ENCODE measurements at places on chromosomes 11 and 22. TPM values are rescaled to one million over a fixed set of nuclear protein-coding genes. Genes with fewer than 3 reads are reported as not detected.

Gene CD3E
- polyA plus RNA-seq, result 0.30 TPM

DNA sequence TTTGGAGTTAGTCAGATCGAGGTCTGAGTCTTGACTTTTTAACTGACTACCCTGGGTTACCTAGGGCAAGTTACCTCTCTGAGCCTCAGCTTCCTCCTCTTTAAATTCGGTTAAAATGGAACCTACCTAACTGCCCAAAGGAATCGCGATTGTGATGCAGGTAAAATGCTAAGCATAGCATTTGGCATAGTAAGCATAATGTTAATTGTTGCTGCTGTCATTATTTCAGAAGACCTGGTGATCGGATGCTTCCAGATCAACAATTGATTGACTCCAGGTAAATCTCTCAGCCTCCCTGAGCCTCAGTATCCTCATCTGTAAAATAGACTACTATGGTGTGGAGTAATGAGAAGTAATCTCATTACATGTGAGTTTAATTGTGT is 550 bp upstream of the SLC43A1 start:
- no peak for DNase-seq

GRCh38 chr11:6565988-6566703 is 37.3 kb downstream of the RRP8 start:
- DNase-seq, result no peak

- no peak for DNase-seq
These were observed 5.1 kb downstream of the MB start for GRCh38 chr22:35611891-35612576.

DNA sequence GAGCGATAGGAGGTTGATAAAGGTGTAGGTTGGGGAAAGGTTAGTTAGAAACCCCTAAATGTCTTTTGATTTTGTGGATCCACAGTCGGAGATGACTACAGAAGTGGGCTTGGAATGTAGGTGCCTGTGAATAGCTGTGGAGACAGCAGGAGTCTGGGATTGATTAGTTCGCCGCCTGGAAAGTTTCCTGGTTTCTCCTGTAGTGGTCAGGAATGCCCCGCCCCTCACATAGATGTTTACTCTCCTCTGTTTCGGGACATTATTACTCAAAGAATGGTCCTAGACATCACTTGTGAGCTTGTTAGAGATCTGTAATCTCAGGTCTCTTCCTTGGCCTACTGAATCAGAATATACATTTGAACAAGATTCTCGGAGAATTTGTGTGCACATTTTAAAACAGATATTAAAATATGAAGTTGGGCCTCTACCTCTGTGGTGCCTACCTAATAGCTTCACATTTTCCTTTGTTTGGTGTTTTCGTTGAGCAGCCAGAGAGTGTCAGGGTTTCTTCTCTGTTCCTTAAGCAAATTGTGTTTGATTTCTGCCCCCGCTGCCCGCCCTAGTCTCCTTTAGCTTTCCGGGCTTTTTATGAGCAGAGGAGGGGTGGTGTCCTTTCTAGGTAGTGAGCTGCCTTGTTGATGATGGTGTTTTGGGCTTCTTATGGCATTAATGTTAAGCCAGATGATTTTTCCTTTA is 89.4 kb downstream of the PPP6R3 start:
- no peak for DNase-seq

GRCh38 chr11:4105916-4106315 is 11.3 kb downstream of the RRM1 start:
- DNase-seq, result no peak

DNA sequence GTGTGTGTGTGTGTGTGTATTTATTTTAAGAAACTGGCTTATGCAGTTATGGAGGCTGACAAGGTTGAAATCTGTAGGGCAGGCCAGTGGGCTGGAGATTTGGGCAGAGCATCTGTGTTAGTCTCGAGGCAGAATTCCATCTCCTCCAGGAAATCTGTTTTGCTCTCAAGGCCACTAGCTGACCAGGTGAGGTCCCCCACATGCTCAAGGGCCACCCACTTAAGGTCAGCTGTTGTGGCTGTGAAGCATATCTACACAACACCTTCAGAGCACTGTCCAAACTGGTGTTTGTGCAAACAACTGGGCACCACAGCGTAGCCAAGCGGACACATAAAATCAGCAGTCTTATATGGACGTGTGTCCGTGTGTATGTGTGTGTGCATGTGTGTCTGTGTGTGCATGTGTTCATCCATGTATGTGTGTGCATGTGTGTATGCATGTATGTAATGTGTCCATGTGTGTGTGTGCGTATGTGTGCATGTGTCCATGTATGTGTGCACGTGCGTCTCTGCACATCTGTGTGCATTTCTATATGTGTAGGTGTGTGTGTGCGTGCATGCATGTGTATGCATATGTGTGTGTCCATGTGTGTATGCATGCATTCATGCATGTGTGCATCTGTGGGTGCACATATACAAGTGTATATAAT is 400.9 kb downstream of the BRD1 start:
- no peak for DNase-seq

DNA sequence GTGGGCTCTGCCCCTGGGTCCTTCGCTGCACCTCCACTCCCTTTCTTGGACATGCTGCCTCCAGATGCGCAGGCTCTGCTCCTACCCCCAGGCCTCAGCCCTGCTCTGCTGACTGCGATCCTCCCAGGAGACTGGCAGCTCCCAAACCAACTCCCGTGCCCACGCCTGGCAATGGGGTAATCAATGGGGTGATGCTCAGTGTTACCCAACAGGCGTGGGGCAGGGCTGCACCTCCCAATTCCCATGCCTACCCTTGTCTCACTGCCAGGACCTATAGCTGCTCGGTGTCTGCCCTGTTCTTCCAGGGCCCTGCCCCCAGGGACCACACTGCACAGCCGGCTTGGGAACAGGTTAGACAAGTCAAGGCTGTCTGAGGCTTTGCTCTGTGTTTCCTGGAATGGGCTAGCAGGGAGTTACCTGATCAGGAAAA is at the start of gene ALDH3B2:
Gene ALDH3B2 (minus strand): TSS at position 182 of the 430 bp plus-strand sequence. CDS start 7,688 bp downstream, outside the sequence.
- DNase-seq, result no peak

- no peak for DNase-seq
These were observed 25.9 kb upstream of the KCNJ11 start for GRCh38 chr11:17414317-17414737.

GRCh38 chr22:41834005-41834944 is 1.4 kb downstream of the SREBF2 start:
- DNase-seq, result no peak

Measured in right renal cortex interstitium (tissue), 3 donors.